ENCODE measurements at places on chromosomes 6 and 20.
A peak's percentile ranks its signal among the peaks of the same experiment; 100 is the strongest.

- no peak for DNase-seq
Observed at GRCh38 chr6:104973404-104973803, 16.5 kb downstream of the LIN28B start.

- no peak for DNase-seq
Observed at GRCh38 chr20:63941282-63942081, 14.7 kb downstream of the UCKL1 start.

DNA sequence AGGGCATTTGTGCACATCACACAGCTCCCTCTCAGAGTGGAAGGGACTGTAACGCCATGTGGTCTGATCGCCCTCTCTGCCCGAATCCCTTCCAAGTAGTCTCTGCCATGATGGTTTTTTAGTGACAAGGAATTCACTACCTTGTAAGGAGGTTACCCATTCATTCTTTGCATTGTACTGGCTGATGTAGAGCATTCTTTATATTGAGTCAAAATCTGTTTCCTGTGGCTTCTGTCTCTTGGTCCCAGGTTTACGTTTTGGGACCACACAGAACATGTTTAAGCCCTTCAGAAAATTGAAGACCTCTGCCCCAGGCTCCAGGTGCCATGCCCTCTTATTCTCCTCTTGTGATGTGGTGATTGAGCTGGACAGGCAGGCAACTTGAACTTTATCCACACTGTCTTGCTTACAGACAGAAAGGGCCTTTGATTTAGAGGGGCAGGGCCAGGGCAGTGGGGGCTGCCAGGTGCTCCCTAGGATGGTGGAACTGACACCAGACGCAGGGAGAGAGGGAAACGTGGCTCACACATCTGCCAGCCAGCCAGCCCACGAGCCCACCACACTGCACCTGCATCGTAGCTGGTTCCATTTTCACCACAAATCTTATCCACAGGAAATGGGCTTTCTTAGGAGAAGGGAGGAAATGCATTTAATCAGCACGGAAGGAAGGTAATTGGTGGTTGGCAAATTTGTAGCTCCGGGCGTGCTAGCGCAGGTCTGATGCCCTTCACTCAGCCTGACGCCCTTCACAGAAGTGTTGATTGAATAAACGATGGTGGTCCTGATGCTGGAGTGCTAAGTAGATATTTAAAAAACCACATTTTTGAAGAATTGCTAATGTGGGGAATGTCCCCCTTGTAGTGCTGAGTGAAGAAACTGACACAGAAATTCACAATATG lies 78.2 kb downstream of the TCP11 start:
- DNase-seq: no peak

DNA sequence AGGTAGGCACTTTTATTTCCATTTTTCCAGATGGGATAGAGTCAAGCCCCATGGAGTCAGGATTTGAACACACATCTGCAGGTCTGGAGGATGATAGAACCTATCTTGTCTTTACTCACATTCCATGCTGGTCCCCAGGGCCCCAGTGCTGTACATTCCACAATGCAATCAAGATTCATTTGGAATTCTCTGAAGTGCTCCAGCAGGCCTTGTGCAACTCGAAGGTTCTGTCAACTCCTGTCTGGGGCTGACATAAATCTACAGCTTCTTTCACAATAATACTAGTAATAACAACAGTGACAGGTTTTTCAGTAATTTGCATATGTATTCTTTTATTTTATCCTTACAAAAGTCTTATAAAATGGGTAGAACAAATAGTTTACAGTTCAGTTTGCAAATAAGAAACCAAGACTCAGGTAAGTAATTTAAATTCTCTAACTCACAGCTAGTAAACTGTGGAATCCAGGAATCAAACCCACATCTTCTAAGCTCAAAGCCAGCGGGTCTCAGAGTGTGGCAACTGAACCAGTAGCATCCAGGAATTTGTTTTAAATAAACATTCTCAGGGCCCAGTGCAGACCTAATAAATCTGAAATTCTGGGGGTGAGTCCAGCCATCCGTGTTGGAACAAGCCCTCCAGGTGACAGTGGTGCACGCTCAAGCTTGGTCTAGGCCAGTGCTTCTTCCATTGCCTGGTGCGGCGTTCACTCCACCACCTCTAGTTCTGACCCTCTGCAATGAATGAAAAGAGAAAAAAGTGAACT lies 137.0 kb upstream of the TNFAIP3 start:
- DNase-seq: no peak

GRCh38 chr6:88517737-88518136 lies 351.6 kb upstream of the CNR1 start:
- DNase-seq: no peak

DNA sequence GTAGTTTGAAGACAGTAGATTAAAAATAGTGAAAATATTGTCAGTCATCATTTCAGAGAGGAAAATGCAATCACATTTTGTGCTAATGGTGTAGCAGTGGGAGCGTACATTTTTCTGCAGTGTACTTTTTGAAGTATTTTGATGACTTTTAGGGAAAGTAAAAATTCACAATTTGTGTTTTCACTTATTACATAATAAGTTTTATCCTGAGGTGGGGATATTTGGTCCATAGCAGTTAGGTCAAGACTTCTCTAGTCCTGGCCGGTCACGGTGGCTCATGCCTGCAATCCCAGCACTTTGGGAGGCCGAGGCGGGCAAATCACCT lies 122.3 kb downstream of the SASH1 start:
- DNase-seq: no peak

DNA sequence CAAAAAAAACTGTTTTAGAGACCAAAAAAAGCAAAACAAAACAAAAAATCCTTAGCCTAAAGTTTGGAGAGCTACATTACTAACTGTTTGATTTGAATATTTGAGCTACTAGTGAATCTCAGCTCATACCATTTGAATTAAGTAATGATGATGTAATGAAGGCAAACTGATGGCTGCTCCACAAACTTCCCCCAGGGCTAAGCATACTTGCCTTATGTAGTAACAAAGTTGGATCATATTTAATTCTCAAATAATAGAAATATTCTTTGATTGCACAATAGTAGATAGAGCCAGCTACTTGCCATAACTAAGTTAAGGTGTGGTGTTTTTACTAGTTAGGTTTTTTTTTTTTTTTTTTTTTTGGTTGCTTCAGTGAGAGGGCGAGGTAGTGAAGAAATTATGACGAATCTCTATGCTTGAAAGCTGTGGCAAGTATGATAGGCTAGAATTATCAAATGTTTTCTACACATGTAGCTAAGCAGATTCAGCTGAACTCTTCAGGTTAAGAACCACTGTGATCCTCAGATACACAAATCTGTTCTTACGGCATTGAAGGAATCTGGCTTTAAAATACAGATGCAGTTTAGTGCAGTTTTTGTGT lies 2.9 kb downstream of the RAB32 start:
- DNase-seq: peak; percentile 93

GRCh38 chr6:112781241-112781640 lies 434.1 kb downstream of the RFPL4B start:
- peak; percentile 51 for DNase-seq

GRCh38 chr20:21393166-21393565 lies 4.2 kb downstream of the NKX2-4 start:
- DNase-seq: no peak

All from fibroblast of lung (primary cell).